ENCODE measurements at places on chromosomes 5 and 9.

GRCh38 chr5:172906888-172907287 lies 52.3 kb upstream of the RPL26L1 start:
- no peak for DNase-seq

- DNase-seq: no peak
These were observed 777 bp downstream of the ENDOG start for GRCh38 chr9:128818839-128819715.

- DNase-seq: peak; percentile 26
These were observed 6.7 kb upstream of the ANKRD18B start for GRCh38 chr9:33517373-33517772.

- DNase-seq: no peak
These were observed 17.8 kb downstream of the ACSL6 start for GRCh38 chr5:131993676-131994075.

DNA sequence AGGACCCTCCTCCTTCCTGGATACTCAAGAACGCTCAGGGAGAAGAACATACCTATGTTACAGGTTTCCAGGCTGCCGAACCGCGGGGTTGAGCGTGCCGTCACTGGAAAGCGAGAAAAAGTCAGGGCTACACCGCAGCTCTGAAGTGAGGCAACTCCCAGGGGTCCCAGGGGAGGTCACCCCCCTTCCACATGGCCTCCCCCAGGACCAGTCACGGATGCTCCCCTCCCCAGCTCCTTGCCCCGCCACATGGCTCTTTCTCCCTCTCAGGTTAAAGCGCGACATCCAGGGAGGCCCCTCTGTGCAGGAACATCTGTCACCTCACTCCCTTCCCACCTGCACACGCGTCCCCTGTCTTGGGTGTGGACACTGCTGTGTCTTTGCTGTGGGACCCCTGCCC lies 44.0 kb upstream of the ZNF354A start:
- no peak for DNase-seq
